Bronchial epithelial cell (primary cell): ENCODE measurements at places on chromosomes 5 and 9. TPM values are rescaled to one million over a fixed set of nuclear protein-coding genes. Genes with fewer than 3 reads are reported as not detected.

- DNase-seq: peak; percentile 28
Measured at GRCh38 chr5:55509796-55510522, 24.8 kb downstream of the PLPP1 start.

- no peak for DNase-seq
Measured at GRCh38 chr9:104795857-104796256, 31.9 kb downstream of the NIPSNAP3B start.

GRCh38 chr5:37533851-37534250 is 154.7 kb downstream of the WDR70 start:
- peak; percentile 88 for DNase-seq

- DNase-seq: peak; percentile 55
Measured at GRCh38 chr9:36543916-36544315, 28.8 kb upstream of the MELK start.

DNA sequence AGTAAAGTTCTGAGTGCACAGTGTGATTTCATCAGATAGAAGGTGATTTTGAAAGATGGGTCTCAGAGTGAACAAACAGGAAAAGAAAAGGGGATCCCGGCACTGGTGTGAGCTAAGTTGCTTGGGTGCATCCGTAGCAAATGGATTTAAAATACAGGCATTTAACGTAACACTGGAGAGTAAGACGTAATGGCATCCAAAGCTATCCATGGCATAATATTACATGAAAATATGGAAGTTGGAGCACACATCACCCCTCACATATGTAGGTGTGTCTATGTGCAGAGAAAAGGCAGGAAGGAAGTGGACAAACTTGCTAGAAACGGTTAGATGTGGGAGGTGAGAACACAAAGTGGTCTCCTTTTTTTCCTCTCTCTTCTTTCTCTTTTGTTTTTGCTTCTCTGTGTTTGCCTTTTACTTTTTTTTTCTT is 38.2 kb upstream of the SEMA4D start:
- DNase-seq: no peak

DNA sequence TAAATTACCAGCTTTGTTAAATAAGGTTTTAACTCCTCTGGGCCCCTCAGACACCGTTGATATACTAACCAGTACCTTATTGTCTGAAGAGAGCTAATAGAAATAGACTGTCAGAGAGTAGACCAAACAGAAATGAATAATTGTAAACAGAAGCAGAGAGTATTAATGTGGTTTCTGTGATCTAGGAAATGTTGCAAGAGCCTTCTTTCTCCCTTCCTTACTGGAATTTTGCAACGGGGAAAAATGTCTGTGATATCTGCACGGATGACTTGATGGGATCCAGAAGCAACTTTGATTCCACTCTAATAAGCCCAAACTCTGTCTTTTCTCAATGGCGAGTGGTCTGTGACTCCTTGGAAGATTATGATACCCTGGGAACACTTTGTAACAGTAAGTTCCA is 5.1 kb downstream of the TYRP1 start:
- peak; percentile 59 for DNase-seq

- DNase-seq: peak; percentile 10
Measured at GRCh38 chr5:63963926-63964325, 1.7 kb upstream of the HTR1A start.

GRCh38 chr5:143776951-143777350 is 35.0 kb upstream of the HMHB1 start:
- no peak for DNase-seq

- DNase-seq: no peak
Measured at GRCh38 chr9:86822006-86822801, 125.1 kb downstream of the GAS1 start.

DNA sequence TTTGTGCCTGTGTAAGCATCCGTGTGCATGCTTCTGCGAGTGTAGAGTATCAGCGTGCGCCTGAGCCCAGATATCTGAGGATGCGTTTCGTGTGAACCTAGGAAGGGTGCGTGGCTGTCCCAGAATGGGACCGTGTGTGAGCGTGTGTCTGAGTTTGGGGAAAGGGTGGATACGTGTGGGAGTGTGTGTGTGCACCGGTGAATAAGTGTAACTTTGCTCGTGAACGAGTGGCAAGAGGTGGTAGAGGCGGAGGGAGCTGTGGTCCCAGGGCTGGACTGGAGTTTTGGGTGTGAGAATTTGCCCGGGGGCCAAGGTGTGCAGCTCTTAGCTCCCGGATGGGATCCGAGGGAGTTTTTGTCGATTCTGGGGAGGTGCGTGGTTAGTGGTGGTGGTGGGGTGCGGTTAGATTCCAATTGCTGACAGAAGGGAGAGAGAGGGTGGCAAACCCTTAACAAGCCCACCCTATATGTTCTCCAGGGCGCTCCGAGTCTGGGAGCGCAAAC is 686 bp upstream of the COL27A1 start:
- DNase-seq: no peak

- no peak for DNase-seq
Measured at GRCh38 chr5:54655761-54656160, 138.2 kb downstream of the SNX18 start.

GRCh38 chr9:69585571-69585970 is 86.6 kb downstream of the APBA1 start:
- DNase-seq: peak; percentile 23

DNA sequence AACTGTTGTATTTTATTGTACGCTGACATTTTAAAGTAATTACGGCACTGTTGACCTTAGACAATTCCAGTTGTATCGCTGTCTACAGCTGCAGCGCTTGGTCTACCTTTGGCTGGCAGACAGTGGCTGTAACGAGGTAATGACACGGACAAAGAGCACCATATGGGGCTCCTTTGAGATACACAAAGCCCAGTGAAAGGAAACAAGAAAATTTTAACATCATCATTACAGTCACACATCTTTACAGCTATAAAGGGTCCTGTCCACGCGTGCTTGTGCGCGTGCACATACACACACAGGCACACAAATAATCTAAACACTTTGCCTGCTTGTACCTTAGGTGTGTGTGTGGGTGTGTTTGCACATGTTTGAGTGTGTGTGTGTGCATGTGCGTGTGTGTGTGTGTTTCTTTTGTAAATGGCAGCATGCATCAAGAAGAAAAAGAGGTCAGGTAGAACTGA is 946.0 kb downstream of the NR2F1-AS1 start:
- no peak for DNase-seq

DNA sequence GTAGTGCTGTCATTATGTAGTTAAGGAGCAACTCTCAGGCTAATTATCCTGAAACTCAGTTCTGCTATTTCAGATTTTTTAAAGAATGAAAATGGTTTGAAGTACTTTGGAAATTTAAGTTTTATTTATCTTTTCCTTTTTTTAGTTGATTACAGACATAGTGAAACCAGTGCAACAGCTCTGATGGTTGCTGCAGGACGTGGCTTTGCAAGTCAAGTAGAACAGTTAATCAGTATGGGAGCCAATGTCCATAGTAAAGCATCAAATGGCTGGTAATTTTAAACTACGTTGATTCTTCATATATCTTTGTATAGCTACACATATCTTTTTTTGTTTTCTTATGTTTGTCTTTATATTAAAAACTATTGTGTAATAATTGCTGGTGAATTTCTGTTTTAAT is 34.9 kb downstream of the YTHDC2 start:
- DNase-seq: no peak

DNA sequence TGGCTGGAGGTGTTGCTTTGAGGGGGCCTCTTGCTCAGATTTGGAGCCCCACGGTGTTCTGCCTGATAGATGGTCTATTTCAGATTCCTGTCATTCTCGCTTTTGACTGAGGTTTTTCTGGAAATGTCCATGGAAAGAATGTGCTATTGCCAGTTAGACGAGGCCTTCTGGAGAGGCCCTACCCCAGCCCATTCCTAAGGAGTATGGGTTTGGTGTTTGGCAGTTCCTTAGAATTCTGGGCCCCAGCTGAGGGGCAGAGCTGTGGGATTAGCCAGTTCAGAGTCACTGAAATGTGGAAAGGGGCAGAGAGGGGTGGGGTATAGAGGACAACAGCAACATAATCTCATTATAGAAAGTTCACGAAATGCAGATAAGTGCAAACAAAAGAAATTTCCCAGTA is 50.5 kb downstream of the GALNT10 start:
- no peak for DNase-seq

GRCh38 chr5:113162208-113162607 is 185.6 kb downstream of the DCP2 start:
- no peak for DNase-seq

DNA sequence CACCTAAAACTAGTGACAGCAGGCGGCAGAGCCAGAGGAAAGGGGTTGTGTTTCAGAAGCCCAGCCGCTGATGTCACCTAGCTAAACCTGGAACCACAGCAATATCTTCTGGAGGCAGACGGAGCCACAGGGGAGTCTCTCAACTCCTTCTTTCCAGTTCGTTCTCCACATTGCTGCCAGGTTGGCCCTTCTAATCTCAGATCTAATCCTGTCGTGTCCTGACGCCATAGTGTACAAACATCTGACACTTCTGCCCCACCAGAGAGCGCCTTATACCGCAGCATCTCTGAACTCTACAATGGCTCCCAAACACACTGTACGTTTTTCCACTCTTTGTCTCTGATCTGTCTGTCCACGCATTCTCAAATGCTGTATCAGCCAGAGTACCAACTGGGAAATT is 240.0 kb downstream of the SMARCA2 start:
- DNase-seq: no peak

DNA sequence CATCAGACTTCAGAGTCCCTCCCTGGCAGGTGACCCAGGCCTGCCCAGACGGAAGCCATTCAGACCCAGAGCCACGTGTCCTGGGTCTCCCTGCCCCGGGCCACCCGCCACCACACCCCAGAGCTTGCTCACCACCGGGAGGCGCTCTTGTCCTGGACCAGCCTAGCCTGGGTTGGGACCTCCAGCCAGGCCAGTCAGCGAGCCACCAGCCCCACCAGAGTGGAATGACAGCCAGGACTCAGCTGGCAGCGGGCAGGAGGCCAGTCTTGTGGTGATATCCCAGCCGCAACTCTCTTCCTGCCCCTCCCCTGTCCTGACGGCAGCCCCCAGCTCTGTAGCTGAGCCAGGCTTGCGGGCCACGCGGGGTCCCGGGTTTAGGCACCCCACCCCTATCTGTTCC is 1.7 kb upstream of the PTGDS start:
- no peak for DNase-seq

DNA sequence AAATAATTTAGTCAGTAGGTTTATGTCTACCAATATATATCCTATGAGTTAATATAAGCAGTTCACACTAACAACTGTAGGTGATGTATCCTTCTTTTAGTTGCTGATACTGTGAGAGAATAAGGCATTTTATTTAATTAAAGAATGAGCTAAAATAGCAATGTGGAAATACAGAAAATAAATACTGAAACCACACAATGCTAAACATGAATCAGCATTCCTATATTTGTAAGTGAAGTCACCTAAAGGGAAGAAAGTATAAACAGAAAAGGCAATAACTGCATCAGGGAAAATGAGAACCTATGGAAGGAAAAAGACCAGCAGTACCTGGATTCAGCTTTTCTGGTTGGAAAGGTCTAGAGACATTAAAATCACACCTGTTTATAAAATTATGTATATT is 336.0 kb downstream of the PDE4D start:
- no peak for DNase-seq

DNA sequence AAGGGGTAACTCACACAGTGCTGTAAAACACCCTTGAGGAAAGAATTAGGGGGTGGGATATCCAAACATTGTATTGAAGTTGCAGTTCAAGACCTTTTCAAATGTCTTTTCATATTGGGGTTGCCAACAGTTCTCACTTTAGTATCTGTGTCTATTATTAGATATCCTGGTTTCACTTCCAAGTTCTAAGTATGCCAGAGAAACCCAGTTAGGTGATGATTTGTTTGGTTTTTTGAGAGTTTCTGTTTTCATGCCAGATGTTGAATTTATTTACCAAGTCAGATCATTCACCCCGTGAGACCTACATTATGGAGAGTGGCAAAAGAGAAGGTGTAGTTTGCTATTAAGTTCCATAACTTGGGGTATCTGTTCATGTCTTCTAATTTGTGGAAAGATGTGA is 64.5 kb downstream of the C9orf152 start:
- DNase-seq: no peak

GRCh38 chr5:14183187-14183939 is 40.2 kb downstream of the TRIO start:
- no peak for DNase-seq

GRCh38 chr9:103798620-103799019 is 295.5 kb upstream of the SMC2 start:
- DNase-seq: peak; percentile 88

DNA sequence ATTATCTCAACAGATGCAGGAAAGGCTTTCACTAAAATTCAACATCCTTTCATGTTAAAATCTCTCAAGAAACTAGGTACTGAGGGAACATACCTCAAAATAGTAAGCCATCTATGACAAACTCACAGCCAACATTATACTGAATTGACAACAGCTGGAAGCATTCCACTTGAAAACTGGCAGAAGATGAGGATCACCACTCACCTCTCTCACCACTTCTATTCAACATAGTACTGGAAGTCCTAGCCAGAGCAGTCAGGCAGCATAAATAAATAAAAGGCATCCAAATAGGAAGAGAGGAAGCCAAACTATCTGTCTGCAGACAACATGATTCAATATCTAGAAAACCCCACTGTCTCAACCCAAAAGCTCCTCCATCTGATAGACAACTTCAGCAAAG is 203.6 kb upstream of the GRAMD2B start:
- DNase-seq: no peak

GRCh38 chr5:143413958-143414669 is 10.6 kb upstream of the NR3C1 start:
- no peak for DNase-seq

- DNase-seq: no peak
Measured at GRCh38 chr5:104754311-104754995, 1191.9 kb upstream of the NUDT12 start.

DNA sequence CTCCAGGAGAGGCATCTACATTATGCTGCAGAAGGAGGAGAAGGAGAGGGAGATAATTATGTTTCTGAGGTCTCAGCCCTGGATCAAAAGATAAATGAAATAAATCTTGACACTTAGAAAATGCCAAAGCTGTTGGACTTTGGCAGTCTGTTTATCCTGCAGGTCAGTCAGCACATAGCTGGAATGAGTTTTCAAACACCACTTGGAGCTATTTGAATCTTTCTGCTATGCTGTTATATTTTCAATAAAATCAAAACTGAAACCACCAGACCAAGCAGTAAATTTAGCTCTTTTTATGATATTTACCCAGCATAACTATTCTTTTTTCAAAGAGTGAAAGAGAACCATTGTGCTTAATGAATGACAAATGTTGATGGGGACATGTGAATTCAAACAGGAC is 505.1 kb upstream of the ITGA1 start:
- DNase-seq: no peak

DNA sequence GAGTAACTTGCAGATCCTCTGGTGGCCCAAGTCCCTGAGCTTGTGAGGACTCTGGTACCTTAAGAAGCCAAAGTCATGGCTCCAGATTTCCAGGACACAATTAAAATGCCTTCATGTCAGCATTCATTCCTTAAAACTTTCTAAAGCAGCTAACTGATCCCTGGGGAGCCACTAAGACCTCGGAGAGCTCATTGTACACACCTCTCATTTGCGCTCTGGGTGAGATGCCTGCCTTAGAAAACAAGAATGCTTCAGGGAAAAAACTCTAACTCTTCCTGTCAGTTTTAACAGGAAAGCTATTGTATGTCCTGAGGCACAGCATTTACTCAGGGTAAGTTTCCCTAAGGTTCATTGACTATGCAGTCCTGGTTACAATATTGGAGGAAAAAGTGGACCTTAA is 285.0 kb downstream of the EFNA5 start:
- DNase-seq: no peak

SYK gene
- total RNA-seq: 29.2 and 29.7 TPM in 2 replicates

JAKMIP2 gene
- not detected in 2 replicates for total RNA-seq

SLC4A9 gene
- total RNA-seq: 0.38 TPM in 1 of 2 replicates, not detected in the other

PCDHGA9 gene
- total RNA-seq: 0.53 and 1.5 TPM in 2 replicates

OSMR gene
- 36.9 and 40.7 TPM in 2 replicates for total RNA-seq

NUTM2F gene
- total RNA-seq: not detected in 2 replicates

SOHLH1 gene
- not detected in 2 replicates for total RNA-seq

TMEM232 gene
- 0.51 and 0.79 TPM in 2 replicates for total RNA-seq

SPAG8 gene
- 0.13 and 0.26 TPM in 2 replicates for total RNA-seq

MEIKIN gene
- not detected in 2 replicates for total RNA-seq

FOXI1 gene
- not detected in 2 replicates for total RNA-seq
